ENCODE measurements at places on chromosomes 4 and X.

GRCh38 chrX:40449956-40450706 is 130.6 kb upstream of the ATP6AP2 start:
- DNase-seq: no peak

DNA sequence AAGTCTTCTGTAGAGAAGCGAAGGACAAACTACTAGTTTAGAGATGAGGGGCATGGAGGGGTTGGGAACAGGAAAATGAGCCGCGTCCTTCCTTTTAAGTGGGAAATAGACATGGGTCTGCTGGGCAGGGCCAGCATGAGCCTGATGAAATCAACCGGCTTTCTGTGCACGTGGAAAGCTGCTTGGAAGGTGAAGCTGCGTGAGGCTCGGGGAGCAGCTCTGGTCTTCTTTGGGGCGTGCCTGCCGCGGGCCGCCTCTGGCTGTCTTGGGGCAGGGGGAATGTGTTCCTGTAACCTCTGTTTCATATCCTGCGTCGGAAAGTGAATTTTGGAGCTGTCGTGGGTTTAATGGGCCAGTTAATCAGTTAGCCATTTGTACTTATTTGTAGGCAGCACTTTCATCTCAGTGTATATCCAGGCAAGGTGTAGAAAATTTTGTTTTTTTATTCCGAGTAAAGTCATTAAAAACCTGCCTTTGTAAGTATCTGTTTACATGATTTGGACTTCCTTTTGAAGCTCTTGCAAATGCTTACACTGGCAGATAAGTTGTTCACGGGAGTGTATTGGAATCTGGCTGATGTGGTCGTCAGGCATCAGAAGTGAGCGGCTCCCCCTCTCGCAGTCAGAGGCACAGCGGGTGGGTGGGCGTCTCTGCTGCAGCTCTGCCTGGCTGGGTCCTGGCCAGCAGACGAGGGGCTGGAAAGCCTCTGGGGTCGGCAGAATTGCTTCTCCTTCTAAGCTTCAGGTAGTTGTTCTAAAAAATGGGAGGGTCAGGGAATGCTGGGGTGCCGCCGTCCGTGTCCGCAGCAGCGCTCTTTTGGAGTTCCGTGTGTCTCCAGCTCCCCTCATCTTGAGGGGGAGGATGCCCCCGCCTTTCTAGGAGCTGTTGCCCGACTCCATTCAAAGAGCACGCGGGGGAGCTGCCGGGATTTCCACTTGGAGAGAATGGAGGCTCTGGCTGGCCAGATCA is 70.5 kb upstream of the HGFAC start:
- DNase-seq: no peak

DNA sequence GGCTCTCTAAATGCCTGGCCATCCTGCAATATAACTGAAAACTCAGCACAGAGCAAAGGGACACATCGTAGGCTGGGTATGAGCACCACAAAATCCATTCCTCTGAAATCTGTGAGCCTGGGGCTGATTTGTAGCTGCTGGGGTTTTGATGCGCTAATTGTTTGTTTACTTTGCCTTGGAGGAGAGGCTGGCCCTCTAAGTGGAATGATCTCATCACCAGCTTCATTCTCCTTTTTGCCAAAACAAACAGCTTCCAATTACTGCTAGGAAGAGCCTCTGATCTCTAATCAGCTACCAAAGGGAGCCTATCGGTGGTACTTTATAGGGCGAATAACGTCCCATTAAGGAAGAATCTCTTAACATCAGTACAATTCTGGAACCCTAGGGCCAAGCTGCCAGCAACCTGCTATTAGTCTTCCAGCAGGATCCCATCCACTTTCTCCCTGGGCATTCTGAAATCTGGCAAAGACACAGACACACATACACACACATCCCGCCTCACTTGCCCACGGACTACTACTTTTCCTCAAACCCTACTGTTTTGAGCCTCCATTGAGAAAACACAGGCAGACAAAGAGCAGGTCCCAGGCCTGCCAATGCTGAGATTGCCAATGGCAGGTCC is 5.8 kb downstream of the ANOS1 start:
- no peak for DNase-seq

DNA sequence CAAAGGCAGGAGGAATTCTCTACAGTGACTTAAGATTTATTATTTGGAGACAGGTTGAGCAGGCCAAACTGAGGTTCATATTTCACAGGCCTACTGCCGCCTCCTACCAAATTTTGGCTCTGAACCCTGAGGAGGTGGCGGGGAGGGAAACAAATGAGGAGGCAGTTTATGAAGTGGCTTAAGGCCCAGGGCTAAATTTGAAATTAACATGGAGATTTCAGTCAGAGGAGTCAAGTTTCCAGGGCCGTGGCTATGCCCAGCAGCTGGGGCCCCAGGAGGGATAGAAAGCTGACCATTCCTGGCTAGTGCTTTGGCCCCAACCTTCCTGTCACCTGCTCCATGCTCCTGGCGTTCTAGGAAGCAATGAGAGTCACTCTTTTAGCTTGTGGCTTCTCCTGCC is 73.4 kb upstream of the ARHGAP36 start:
- no peak for DNase-seq

DNA sequence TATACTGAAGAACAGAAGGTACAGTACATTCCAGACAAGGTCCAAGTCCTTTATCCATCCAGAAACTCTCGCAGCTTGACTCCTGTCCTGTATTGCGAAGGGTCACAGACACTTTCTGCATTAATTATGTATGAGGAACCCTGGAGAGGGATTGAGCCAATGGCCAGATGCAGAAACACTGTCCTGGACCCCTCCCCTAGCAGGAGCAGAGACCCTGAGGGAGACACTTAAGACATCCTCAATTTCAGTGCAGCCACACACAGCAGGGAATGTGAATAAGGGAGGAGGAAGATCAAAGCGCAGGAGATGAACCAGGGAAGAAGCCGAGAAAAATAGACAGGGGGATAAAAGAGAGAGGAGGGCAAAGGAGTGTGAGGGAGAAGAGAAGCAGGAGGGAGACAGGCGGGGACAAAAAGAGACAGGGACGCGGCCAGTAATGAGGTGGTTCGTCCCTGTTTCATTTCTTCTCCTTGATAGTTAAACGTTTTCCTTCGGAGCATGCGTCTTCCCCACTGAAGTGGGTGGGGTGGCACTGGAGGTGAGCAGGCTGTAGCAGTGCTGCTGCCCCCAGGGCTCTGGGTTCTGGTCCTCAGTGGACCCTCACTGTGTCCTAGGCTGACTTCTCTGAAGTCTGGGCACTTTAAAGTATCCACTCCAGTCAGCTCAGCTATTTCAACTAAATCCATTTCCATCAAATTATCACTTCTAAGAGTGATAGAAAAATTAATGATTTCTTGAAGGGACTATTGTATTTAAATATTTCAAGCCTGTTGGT is 356.4 kb upstream of the NOCT start:
- DNase-seq: no peak

GRCh38 chr4:91684955-91685354 is 618.8 kb upstream of the GRID2 start:
- no peak for DNase-seq

DNA sequence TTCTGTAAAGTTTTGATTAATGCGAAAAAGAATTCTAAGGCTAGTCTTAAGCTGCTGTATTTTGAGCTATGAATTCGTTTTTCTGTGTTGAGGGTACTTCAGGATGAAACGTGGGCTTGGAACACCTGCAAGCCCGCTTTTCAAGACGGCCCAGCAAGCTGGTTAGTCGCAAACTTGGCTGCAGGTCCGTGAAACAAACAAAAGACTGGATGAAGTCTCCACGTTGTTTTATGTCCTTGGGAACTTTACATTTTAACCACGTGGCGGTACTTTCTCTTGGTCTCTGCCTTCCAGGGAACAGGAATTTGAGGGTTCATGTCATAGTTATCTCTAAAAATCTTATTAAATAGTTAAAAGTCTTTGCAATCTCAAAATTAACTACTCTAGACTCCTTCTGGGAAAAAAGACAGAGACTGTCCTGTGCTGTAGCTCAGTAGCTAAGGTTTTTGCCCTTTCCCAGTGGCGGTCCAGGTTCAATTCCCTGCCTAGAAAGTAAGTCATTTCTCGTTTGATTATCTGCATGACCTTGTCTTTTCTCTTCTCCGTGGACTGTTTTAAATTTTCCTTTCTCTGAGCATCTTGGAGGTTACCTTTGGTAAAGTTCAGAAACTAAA is 21.0 kb downstream of the TENM3 start:
- DNase-seq: no peak

DNA sequence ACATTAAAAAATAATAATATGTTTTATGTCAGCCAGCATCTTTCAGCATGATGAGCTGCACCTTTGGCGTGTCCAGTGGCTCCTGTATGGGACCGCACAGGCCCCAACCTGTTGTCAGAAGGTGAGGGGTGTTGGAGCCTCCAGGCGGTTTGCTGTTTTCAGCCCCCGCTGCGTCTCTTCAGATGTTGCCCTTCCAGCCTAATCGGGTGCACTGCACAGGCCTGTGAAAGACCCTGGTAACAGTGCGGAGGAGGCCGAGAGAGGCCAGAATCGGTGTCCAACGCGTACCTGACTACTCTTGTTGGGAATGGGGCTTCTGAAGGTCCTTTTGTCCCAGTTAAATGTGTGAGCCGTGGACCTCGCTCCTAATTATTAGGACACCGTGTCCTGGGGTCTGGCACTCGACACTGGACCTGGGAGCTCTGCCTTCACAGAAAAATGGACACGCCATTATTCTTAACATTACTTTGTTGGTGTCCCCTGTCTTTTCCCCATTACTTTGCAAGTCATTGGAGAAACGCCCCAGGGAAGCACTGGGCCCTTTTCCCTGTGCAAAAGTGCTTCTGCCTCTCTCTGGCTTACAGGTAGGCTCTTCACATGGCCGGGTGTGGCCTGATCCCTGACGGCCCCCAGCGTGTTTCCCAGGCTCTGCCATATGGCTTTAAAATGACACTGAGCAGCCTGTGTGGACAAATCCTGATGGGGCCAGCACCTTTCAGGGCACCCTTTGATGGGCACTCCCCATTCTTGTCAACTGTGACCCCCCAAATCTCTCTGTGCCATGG is 51.2 kb downstream of the TBC1D14 start:
- no peak for DNase-seq

Measured in stimulated activated CD8-positive, alpha-beta memory T cell treated with anti-CD3 and anti-CD28 coated beads, Interleukin-7, amount 100 ng/mL, for 1 hour (primary cell).